ENCODE measurements at places on chromosomes 4 and X.

GRCh38 chrX:10538831-10539230 is 81.6 kb downstream of the MID1 start:
- DNase-seq = no peak

DNA sequence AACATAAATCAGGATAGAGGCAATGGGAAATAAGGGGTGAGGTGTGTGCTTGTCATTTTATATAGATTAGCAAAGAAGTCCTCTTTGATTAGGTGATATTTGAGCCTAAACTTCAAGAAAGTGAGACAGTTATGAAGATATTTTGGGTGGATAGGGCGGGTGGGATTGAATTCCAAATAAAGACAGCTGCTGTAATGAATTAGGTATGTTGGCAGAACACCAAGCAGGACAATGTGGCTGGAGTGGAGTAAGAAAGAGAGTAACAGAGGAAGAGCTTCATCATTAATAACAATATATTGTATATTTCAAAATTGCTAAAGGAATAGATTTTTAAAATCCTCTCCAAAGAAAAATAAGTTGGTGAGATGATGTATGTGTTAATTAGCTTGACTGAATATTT is 91.0 kb upstream of the CENPE start:
- no peak for DNase-seq

DNA sequence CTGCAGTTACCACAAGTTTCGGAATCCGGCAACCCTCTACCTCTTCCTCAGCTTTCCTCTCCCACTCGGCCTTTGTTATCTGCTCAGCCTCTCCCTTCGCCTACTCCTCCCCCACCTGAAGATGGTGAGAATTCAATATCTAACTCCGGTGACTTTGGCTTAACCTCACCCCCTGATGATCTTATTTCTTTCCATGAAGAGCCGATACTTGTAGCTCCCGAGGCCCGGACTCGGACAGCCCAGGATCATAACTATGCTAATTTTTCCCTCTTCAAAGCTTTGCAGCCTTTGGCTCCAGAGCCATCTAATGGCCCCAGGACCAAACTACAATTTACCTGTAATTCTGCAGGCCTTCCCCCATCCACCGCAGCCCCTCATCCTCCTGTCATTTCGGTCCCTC is 32.0 kb upstream of the MGST2 start:
- no peak for DNase-seq

DNA sequence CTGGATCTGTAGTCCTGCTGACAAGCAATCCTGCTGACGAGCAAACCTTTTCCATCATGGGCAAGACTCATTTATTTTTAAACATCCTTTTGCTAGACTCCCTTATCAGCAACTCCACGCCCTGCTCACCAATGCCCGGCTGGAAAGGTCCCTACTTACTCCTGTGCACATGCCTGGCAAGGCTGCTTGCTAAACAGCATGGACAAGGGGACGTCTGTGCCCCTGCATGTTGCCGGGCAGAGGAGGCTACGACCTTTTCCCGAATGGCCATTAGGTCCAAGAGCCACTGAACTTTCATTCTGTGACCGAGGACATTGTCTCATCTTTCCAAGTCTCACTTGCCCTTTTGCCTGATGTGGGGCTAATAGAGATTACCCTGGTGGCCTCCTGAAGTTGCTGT is 98.6 kb downstream of the MGST2 start:
- no peak for DNase-seq

GRCh38 chr4:24924309-24924781 is 11.5 kb upstream of the CCDC149 start:
- DNase-seq = no peak

- DNase-seq = no peak
Measured at GRCh38 chr4:12701384-12701783, 782.8 kb downstream of the RAB28 start.

GRCh38 chr4:75285837-75286236 is 228.4 kb downstream of the RCHY1 start:
- DNase-seq = no peak

DNA sequence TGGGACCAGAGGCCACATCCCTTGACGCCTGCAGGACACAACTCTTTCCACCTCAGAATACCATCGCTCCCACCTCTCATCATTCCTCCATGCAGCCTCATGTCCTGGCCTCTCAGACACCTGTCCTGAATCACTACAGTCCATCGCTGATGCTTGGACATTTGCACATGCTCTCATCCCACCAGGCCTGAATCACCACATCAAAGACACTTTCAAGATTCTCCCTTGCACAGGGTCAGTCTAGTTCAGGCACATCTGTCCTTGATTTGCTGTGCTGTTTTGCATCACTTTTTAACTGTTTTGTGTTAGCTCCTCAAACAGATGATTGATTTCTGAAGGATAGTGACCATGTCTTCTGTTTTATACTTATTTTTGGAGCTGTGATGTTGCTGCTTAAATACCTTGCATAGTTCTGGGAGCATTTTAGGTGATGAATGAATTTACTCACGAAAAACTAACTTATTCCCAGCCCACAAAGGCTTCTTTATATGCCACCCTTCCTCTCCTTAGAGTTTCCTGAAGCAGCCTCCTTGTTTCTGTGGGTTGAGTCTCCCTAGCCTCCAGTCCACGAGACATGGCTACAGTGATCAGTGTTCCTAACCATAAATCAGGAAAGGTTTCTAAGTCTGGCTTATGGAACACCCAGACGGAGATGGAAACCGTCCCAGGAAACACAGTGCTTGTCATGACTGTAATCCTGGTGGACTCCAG is 2.6 kb downstream of the FAM114A1 start:
- no peak for DNase-seq

DNA sequence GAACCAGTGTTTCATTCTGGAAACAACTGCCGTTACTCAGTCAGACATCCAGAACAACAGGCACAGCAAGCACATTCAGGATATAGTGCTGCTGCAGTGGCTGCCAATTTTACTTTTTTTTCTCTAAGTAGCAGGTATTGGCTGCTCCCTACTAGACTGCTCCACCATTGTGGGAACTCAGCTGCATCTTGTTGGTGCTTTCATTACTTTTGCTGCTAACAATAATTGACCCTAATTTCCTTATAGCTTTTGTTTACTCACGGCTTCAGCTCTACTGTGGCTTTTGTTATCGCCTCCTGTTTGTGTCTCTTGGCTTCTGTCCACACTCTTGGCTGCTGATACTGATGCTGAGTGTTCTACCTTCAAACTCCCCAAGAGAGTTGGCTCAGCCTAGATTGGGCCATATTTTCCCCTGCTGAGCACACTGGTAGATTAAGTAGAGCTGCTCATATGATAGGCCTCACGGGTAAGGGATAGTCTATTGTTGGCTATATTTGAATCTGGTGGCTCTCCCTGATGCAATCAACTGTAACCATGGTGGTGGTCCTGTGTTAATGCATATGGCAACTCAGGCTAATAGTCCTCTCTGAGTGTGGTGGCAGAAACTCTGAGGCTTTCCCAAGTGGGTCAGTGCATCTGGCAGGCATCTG is 44.5 kb upstream of the IL2 start:
- DNase-seq = no peak

DNA sequence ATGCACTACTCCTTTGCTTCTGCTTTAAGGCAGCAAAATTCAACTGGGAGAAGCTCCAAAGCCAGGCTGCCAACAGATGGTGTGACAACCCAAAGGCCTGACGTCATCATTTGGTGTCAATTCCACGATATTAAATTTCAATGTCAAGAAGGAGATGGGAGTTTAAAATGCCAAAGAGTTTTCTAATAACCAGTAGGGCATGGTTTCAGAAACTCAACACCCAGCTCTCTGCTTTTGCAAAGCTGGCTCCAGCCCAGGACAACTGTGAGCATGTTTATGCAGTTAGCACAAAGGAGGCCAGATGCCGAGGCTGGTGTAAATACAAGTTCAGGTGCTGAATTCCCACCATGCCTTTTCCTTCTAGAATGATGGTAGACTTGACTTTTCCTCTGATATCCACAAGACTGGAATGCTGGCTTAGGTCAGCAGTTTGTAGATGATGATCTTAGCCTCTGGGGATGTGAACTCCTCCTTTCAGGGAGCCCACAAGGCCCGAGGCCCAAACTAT is 67.3 kb downstream of the AFAP1 start:
- no peak for DNase-seq

- DNase-seq = no peak
Measured at GRCh38 chrX:148956352-148956751, 455.9 kb downstream of the AFF2 start.

DNA sequence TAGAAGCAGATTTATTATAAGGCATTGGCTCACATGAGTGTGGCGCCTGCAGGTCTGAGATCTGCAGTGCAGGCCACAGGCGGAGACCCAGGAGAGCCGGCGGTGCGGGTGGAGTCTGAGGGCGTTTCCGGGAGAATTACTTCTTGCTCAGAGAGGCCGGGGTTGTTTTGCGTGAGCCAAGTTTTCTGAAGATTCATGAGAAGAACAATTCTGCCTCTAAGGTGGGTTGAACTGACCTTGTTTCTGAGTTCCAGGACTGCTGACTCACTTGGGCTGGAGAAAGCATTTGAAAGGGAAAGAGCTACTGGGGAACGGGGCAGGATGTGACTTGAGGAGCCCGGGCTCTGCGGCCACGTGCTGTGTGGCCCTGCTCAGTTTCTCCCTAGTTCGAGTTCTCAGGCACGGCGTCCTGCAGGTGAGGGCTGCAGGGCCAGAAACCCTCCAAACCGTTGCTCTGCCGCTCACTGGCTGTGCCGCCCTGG is 36.7 kb upstream of the SORCS2 start:
- no peak for DNase-seq

DNA sequence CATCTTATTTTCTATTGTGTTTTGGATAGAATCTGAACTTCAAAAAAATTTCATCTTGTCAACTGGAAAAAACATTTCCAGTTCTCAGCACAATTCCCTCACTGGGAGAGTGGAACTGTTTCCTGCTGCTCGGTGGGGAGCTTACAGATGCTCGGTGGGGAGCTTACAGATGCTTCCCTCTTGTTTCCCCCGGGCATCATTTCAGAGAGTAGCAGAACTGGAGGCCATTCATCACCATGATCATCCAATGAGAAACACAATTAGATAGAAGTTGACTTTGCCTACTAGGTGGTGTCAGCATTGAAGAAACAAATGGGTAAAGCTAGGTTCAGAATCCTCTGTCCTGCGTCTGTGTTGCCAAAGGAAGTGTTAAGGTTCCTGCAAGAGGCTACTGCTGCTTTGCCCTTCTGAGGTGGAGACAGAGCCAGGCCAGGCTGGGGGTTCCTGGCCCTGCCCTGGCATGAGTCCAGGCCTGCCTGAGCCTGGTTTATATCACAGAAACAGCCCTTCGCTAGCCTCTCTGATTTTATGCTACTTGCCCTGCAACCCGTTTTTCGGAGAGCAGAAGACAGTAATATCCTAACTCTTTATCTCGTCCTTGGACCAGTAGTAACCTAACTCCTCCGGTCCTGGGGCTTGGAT is 70.6 kb downstream of the TAPT1 start:
- DNase-seq = no peak

GRCh38 chr4:10413177-10413576 is 44.0 kb downstream of the ZNF518B start:
- DNase-seq = no peak

GRCh38 chr4:183257808-183258207 is 62.3 kb downstream of the CLDN22 start:
- DNase-seq = no peak

DNA sequence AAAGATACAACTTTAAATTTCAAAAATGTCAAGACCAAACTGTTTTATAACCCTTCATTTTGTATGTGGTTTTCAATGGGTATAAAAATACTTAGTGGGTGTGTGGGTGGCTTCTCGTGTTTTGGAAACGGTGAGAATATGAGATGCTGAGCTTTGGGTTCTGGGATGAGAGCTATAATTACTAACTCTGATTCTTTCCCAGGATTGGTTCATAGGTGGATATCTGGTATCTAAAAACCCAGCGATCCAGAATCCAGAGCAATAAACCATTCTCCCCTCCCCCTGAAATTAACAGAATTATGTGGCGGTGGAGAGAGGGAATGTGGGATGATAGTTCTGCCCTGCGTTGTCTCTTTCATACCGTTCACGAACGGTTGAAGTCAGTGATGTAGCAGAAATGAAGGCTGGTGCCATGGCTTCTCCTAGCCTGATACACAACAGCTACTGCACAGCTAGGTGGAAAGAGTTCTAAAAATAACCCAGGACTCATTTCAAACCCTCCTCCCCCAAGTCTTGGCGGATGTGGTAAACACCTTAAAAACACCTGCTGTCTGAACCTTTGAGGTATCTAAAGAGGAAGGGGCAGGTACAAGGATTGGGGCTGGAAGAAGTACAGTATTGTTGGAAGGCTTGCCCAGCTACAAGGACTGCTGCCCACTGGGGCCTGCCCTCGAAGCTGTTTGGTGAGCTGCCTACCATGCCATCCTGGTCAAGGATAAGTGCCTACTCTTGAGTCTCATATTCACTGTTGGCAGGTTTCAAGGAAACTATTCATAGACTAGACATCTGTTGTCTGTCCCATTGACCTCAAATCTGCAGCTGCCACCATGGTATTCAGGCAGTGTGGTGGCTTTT is 44.5 kb downstream of the SEPTIN11 start:
- peak; percentile 36 for DNase-seq

GRCh38 chr4:76784237-76784636 is 113.7 kb downstream of the SOWAHB start:
- DNase-seq = no peak

DNA sequence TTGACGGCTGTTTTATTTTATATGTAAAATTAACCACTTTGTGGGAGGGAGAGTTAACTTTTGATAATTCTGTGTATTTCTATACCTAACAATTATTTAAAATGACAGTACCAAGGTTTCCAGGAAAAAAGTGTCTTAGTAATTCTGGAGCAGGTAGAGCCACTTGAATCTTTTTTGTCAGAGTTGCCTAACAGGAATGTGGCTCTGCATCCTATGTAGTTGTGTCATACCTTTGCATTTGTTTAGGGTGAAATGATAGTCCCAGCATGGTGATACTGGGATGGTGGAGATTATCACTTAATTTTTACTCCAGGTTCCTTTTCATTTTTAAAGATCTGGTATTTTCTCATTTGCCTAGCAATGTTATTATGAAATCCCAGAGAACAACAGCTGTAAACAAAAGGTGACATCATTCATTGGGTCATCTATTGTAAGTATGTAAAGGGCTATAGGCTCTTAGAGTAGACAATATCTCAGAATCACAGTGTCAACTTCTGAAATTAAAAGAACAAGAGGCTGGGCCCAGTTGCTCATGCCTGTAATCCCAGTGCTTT is 9.6 kb downstream of the SGMS2 start:
- DNase-seq = no peak

DNA sequence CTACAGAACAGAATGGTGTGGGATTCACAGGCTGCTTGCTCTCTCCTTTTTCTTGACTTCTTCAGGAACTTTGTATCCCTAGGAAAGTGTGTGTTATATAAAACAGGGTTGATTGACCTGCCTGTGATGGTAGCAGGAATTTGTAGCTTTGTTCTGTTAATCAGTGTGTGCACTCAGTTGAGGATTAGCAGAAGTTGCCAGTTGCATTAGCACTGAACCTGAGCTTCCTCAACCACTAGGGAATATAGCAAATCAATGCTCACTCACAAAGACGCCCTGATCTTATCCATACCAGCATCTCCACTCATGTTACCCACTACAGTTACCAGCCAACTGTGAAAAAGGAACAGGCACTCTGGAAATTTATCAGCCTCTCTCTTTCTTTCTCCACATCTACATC is 319.1 kb upstream of the EMCN start:
- no peak for DNase-seq

- peak; percentile 46 for DNase-seq
Measured at GRCh38 chr4:48909697-48910096, 3.1 kb upstream of the OCIAD2 start.

All from stimulated activated CD4-positive, alpha-beta T cell treated with anti-CD3 and anti-CD28 coated beads, Interleukin-2, amount 100 ng/mL, for 4 hours (primary cell).